WTC11 (cell line): ENCODE measurements at places on chromosomes 1 and 21. TPM values are rescaled to one million over a fixed set of nuclear protein-coding genes. Genes with fewer than 3 reads are reported as not detected.

Gene AADACL4
- 0.11 TPM in 1 of 3 replicates, not detected in the others for total RNA-seq

DNA sequence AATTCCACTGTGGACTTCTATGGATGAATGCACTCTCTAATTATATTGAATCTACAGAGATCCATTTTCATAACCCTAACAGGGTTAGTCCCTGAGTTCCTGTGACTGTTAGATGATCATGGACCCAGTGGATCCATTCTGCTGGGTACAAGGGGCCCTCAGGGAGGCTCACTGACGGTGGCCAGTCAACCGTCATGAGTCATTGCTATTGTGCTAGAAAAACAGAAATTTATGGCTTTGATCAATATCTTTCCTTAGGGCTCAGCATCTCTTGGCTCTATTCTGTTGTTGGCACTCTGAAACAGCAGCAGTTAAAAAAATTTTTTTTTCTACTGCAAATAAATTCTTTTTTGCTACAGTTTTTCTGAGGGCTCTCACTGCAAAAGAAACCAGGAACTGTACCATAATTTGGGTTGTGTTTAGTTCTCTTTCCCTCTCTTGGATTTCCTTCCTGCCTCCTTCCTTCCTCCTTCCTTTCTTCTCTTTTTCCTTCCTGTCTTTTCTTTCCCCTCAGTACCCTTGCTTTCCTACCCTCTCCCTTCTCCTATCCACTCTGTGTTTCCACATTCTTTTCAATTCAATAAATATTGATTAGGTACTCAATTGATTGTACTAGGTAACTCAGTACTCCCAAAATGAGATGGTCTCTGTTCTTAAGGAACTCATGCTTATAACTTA is 49.5 kb downstream of the UTP25 start:
- H3K36me3 ChIP-seq: no peaks in the 10 kb centered on the region
- no peaks in the 10 kb centered on the region for H3K27me3 ChIP-seq
- H3K4me3 ChIP-seq: no peak overlapping the region
- peaks cover 5% of the 10 kb centered on the region for H3K4me1 ChIP-seq
- DNase-seq: no peak

DNA sequence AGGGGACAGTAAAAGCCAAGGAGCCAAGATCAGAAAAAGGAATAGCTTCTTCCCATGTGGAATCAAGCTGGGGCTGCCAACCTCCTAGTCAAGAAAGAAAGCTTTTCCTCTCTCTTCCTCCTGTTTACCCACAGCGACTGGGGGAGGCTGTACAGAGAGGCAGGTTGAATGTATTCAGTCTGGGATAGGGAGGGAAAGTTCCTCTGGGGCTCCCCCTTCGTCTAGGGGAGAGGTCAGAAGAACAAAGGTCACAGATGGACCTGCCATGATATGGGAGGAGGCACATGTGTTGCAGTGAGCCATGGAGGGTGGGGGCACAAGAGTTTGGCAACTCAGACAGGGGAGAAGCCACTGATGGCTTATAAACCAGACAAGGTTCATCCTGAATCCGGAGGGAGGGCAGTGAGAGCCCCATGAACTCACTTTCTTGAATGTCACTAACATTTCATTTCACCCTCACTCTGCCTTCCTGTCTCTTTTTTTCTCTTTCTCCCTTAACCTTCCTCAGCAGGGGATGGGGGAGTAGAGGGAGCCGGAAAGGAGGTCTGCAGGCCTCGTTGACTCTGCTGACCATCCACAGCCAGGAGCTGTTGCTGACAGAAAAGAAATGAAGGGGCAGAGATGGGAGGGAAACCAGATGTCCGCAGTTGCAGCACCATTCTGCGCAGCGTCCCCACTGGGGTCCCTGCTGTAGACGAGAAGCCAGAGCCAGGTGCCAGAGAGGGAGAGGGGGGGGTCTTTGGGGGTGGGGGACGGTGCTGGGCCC is 61.1 kb downstream of the PLXNA2 start:
- peaks cover 37% of the 10 kb centered on the region for H3K4me1 ChIP-seq
- no peak for DNase-seq
- H3K4me3 ChIP-seq: no peak overlapping the region
- H3K27ac ChIP-seq: no peak overlapping the region
- no peaks in the 10 kb centered on the region for H3K27me3 ChIP-seq

Gene ZMYND12
- 0.63 to 1.4 TPM (median 0.89 TPM) in 3 replicates for total RNA-seq

DNA sequence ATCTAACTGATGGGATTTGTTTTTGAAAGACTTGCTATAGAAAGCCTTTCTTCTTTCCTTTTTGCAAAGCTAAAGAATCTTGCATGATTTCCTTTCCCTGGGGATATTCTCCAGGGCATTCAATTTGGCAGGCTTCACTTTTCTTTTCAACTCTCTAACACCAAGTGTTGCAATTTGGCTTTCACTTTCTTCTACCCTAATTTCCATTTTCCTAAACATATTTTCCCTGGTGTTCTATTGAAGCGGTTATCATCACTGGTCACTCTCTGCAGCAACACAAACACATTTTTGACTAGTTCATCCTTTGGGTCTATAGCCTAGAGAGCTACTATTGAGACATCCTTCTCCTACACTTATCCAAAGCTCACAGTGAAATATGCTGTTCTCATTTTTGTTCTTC is 424.5 kb downstream of the NEGR1 start:
- peak overlapping the region; percentile 46; the same call in 1 of the 2 replicates for H3K27ac ChIP-seq
- H3K4me3 ChIP-seq: no peak overlapping the region
- H3K27me3 ChIP-seq: no peaks in the 10 kb centered on the region

DNA sequence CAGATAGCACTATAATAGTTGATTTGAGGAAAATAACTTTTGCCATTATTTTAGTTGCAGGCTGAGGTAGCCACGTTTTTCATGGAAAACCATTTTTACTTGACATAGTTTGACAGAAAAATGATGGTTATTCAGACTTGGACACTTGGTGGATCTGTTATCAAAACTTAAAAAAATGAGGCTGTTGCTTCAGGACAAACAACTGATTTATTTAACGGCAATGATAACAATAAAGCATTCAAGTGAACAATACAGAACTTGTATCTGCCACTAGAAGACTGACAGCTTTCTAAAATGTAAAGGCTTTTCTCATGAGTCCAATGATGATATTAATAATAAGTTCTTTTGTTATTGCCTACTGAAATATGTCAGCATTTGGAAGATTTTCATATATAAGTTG is 322.9 kb downstream of the BRINP3 start:
- H3K36me3 ChIP-seq: no peaks in the 10 kb centered on the region
- H3K4me1 ChIP-seq: peaks cover 5% of the 10 kb centered on the region
- no peak for DNase-seq
- H3K27me3 ChIP-seq: no peaks in the 10 kb centered on the region
- H3K4me3 ChIP-seq: no peak overlapping the region

GRCh38 chr21:35057428-35057827 is 8.3 kb upstream of the RUNX1 start:
- peaks cover 5% of the 10 kb centered on the region for H3K4me1 ChIP-seq
- no peaks in the 10 kb centered on the region for H3K27me3 ChIP-seq
- no peak overlapping the region for H3K4me3 ChIP-seq
- H3K36me3 ChIP-seq: no peaks in the 10 kb centered on the region
